ENCODE measurements at places on chromosomes 7 and 10.

GRCh38 chr10:129532838-129533237, 65.8 kb downstream of the MGMT start:
- no peak for DNase-seq

DNA sequence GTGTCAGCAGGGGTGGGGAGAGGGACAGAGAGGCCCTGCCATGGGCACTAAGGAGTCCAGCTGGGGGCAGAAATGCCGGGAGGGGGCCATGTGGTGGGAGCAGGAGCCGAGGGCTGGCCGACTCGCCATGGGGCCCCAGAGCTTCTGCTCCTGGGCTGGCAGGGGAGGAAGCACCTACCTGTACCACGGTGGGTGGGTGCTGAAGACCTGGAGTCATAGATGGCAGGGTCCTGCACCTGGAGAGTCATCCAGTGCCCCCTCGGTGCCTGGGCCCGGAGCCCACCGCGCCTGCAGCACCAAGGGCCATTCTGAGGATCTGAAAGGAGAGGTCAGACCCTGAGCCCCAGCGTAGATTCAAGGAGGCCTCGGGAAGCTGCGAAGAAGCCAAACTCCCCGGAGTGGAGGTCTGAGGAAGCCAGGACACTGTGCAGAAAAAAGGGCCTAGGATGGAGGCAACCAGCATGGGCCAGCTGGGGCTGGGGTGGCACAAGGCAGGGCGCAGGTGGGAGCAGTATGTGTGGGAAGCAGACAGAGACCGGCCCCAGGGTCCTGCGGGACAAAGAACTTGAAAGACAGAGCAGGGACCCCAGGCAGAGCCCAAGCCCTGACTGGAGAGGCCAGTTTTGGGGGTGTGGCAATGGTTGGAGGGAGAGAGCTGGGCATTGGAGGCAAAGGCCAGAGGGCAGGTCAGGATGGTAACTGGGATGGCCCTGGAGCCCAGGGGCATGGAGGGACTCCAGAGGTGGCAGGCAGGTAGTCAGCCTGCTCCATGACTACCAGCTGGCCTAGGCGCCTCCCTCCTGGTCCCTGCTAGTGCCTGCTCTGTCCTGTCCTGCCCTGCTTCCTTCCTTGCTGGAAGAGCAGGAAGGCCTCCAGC, 26.7 kb upstream of the SMARCD3 start:
- no peak for DNase-seq

GRCh38 chr10:7408291-7409044, 2.4 kb downstream of the SFMBT2 start:
- no peak for DNase-seq

DNA sequence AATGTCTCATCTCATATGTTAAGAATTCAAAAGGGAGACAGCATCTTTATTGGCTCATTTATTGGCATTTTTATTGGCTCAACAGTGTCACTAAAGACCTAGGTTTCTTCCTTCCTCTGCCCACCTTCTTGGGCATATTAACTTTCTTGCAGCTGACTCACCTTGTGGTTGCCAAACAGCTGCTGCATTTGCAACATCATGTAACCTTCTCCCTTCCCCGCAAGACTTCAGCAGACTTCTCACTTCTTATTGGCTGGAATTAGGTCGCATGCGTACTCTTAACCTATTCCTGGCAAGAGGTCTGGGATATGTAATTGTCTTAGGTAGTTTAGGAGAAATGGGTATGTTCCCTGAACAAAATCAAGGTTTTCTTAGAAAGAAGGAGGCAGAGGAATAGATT, 263.2 kb downstream of the POU6F2 start:
- no peak for DNase-seq

DNA sequence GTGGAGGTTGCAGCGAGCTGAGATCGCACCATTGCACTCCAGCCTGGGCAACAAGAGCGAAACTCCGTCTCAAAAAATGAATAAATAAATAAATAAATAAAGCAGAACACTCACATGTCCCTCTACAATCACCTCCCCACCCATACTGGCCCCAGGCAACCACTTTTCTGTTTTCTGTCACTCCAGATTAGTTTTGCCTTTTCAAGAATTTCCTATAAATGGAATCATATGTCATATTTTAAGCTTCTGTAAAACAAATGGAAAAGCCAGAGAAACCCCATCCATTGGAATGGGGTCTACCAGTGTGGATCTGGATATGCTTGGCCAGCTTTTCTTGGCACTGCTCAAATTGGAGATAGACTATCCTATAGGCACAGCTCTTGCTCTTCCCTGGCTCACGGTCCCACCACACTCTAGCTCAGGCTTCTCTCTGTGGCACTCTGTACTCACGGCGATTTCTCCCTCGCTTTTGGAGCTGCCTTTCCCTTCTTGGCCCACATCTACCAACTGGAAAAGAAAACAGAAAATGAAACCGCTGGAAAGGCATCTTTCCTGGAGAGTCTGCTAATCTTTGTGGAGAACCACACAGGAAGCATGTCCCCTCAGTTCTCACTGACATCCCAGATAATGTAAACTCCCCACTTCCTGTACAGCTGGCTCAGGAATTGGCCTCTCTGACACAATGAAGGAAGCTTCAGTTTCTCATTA, 210.1 kb downstream of the JCAD start:
- no peak for DNase-seq

DNA sequence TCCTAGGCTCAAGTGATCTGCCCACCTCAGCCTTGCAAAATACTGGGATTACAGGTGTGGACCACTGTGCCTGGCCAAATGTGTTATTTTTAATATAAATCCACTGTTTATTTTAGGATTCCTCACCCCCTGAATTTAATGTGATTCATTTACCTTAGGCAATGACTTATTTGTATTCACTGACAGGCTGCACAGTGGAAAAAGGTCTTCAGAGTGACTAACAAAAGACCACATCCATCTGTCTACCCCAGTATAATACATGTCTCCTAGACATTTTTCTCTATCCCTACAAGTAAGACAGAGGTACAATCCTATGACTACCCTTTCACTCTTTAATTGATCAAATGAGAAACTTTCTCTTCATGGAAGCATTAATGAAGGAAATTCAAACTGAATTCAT, 230.2 kb downstream of the AHR start:
- no peak for DNase-seq

GRCh38 chr7:107605218-107605815, 25.3 kb downstream of the BCAP29 start:
- no peak for DNase-seq

All from T-cell (primary cell).